Endodermal cell (in vitro differentiated cells): ENCODE measurements at places on chromosomes 5 and 9. TPM values are rescaled to one million over a fixed set of nuclear protein-coding genes. Genes with fewer than 3 reads are reported as not detected.

GALT gene
- total RNA-seq = 49.0 to 64.4 TPM (median 49.3 TPM) in 3 replicates

GRCh38 chr9:116480700-116481099 is 206.4 kb upstream of the TRIM32 start:
- H3K4me3 ChIP-seq = no peak overlapping the region
- peaks cover 17% of the 10 kb centered on the region for H3K27me3 ChIP-seq
- H3K27ac ChIP-seq = no peak overlapping the region
- DNase-seq = no peak

EXOSC2 gene
- 28.5 to 74.0 TPM (median 66.4 TPM) in 3 replicates for total RNA-seq

SPATA31D4 gene
- total RNA-seq = not detected in 3 replicates

ADAMTSL2 gene
- total RNA-seq = 0.18 and 0.27 TPM in 2 replicates

TAF11L10 gene
- total RNA-seq = not detected in 3 replicates
